ENCODE measurements at places on chromosomes 4 and X.

GRCh38 chr4:1945124-1945895 is 63.5 kb downstream of the NELFA start:
- DNase-seq, result no peak

GRCh38 chr4:143025081-143025704 is 159.5 kb upstream of the USP38 start:
- no peak for DNase-seq

GRCh38 chr4:123597586-123597985 is 201.0 kb downstream of the SPRY1 start:
- DNase-seq, result no peak

DNA sequence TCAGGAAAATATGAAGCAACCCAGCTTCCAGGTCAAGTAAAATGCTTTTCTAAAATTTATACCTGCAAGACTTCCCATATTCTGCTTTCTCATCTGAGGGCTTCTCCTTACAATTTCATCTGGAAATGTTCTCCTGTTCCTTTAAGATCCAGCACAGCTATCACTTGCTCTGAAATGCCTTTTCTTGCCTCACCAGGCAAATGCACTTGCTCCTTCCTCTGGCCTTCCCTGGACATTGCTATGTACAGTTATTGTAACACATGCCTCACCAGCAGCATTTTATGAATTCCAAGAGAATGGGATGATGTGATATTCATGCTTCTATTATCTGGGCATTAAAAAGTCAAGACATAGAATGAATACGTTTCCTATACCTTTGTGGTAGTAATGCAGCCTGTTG is 842.1 kb upstream of the INTU start:
- DNase-seq, result no peak

GRCh38 chr4:47413521-47413920 is 50.0 kb downstream of the COMMD8 start:
- DNase-seq, result no peak

Data from activated effector memory CD4-positive, alpha-beta T cell treated with anti-CD3 and anti-CD28 coated beads, Interleukin-2, amount 50 U/mL, for 16 hours (primary cell).